ENCODE measurements at places on chromosomes 5 and 9. TPM values are rescaled to one million over a fixed set of nuclear protein-coding genes. Genes with fewer than 3 reads are reported as not detected.
A peak's percentile ranks its signal among the peaks of the same experiment; 100 is the strongest.

TERT gene
- total RNA-seq: 5.6 TPM

DNA sequence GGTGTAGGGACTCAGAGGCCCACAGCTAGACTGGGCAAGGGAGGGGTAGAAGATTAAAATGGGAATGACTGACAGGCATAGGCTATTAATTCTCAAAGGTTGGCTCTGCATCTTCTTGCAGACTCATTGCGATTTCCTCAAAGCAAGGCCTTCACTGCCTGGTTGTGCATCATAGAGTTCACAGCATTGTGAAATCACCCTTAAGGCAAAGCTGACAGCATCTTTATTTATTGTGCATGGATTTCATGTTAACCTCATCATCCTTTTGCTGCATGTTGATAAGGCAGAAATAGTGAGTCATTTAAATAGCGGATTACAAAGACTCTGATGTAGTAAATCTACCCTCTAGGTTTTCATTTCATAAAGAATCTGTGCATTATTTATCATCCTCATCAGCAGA lies 13.6 kb upstream of the PALM2AKAP2 start:
- DNase-seq: no peak
- H3K27me3 ChIP-seq: peaks cover 5% of the 10 kb centered on the region

INSL6 gene
- not detected for total RNA-seq

GRCh38 chr5:157689942-157690689 lies 18.8 kb downstream of the C5orf52 start:
- no peaks in the 10 kb centered on the region for H3K27me3 ChIP-seq
- H3K27ac ChIP-seq: no peak overlapping the region
- H3K36me3 ChIP-seq: peaks cover 8% of the 10 kb centered on the region
- no peak overlapping the region for H3K4me3 ChIP-seq

GRCh38 chr9:6759185-6759977 lies 1.6 kb downstream of the KDM4C start:
- H3K4me1 ChIP-seq: peaks cover 26% of the 10 kb centered on the region
- no peaks in the 10 kb centered on the region for H3K36me3 ChIP-seq
- H3K27me3 ChIP-seq: peaks cover 21% of the 10 kb centered on the region
- DNase-seq: no peak
- H3K27ac ChIP-seq: no peak overlapping the region
- peak overlapping the region; percentile 98 for H3K4me3 ChIP-seq

GNA14 gene
- total RNA-seq: not detected

- peaks cover 7% of the 10 kb centered on the region for H3K4me1 ChIP-seq
- no peak overlapping the region for H3K4me3 ChIP-seq
- H3K27me3 ChIP-seq: peaks cover 6% of the 10 kb centered on the region
- no peak for DNase-seq
- no peak overlapping the region for H3K27ac ChIP-seq
- no peaks in the 10 kb centered on the region for H3K36me3 ChIP-seq
Observed at GRCh38 chr9:117734523-117735314, 30.5 kb downstream of the TLR4 start.

PTGS1 gene
- total RNA-seq: 0.16 TPM

All from neural crest cell (in vitro differentiated cells).